Myocyte (in vitro differentiated cells): ENCODE measurements at places on chromosomes 6 and 20.

- DNase-seq: peak; percentile 27
Observed at GRCh38 chr20:47784599-47785310, 526 bp downstream of the SULF2 start.

DNA sequence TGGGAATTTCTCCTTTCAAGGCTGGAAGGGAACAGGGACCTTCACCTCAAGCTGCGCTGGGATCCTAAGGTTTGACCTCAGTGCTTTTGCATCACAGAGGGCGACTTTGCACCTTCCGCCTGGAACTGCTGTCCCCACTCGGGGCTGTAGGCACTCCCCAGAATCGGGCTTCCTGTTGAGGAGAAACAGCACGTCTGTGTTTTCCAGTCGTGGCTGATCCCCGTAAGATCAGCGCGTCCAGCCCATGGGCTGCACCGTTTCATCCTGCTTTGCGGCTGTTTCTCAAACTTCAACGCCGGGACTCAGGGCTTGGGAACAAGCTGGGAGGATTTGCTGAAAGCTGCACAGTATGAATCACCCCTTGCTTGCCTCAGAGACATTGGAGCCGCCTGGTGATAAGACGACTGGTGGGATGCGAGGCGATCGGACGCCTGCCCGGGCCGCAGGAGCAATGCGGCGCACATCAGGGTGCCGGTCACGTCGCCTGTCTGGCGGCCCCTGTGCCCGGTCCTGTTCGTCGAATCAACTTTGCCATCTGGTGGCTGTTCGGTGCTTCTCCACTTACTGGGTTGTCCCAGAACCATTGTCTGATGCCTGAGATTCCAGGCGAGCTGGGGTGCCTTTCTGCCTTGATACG lies 53.6 kb upstream of the FRMD1 start:
- peak; percentile 72 for DNase-seq

DNA sequence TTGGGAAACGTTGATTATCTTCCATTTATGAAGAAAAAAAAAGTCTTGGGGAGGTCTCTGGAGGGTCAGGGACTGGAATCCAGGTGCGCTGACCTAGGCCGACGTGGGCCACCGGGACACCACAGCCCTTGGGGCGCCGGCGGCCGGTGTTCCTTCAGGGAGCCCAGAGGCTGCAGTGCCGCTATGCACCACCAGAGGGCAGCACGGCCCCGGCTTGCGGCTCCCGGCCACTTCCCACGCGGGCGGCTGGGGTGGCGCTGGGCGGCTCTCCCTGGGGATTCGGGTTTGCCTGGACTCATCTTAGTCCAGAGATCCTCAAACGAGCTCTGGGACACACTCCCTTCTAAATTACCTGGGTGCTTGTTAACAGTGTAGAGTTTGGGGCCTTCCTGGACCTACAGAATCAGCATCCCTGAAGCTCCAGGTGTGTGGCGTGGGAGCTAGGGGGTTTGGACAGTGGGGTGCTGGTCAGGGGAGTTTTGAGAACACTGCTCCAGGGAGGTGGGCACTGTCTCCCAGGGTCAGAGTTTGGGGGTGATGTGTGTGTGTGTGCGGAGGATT lies 23.0 kb upstream of the GTSF1L start:
- peak; percentile 71 for DNase-seq

- no peak for DNase-seq
Observed at GRCh38 chr6:14088600-14089192, 28.9 kb upstream of the CD83 start.

- DNase-seq: no peak
Observed at GRCh38 chr20:56748476-56749377, 119.6 kb downstream of the TFAP2C start.
